ENCODE measurements at places on chromosomes 16 and 17. TPM values are rescaled to one million over a fixed set of nuclear protein-coding genes. Genes with fewer than 3 reads are reported as not detected.

Gene TEDC2
- 0.85 TPM for total RNA-seq

Gene MSL1
- total RNA-seq = 23.9 TPM

Gene ZSCAN32
- total RNA-seq = 17.1 TPM

Gene TMEM100
- total RNA-seq = not detected

Gene CTU2
- total RNA-seq = 18.8 TPM

Gene SLFN5
- total RNA-seq = 64.6 TPM

Gene POLG2
- 12.6 TPM for total RNA-seq

Gene HBA2
- total RNA-seq = not detected

Gene SMIM22
- total RNA-seq = 5.5 TPM

Gene ODAD4
- total RNA-seq = 0.72 TPM

Gene KANSL1
- 73.1 TPM for total RNA-seq

Gene ACSM3
- 2.4 TPM for total RNA-seq

Gene INCA1
- 0.21 TPM for total RNA-seq

Gene ARHGAP23
- 21.9 TPM for total RNA-seq

Gene COPZ2
- 4.8 TPM for total RNA-seq

Gene GNG13
- total RNA-seq = not detected

Gene NOXO1
- total RNA-seq = 1.2 TPM

Gene LRRC46
- not detected for total RNA-seq

Gene ITPRIPL2
- total RNA-seq = 27.5 TPM

Gene CYB5B
- 71.0 TPM for total RNA-seq

Gene PYDC1
- total RNA-seq = not detected

Gene CDH13
- total RNA-seq = 41.9 TPM

Gene FBXW10
- 0.21 TPM for total RNA-seq

Gene VPS4A
- total RNA-seq = 45.5 TPM

Gene JUP
- total RNA-seq = 732 TPM

Gene KRT35
- not detected for total RNA-seq

Gene DPEP3
- total RNA-seq = not detected

Gene FA2H
- total RNA-seq = 1.9 TPM

Gene GPATCH8
- 7.5 TPM for total RNA-seq

Gene RND2
- total RNA-seq = not detected

Gene BIRC5
- 4.8 TPM for total RNA-seq

Gene POLR3K
- total RNA-seq = 3.6 TPM

Gene EMP2
- 37.7 TPM for total RNA-seq

Gene CALB2
- 2.1 TPM for total RNA-seq

Gene EFCAB13
- 7.5 TPM for total RNA-seq

Gene ERI2
- 88.0 TPM for total RNA-seq

Gene IL17C
- total RNA-seq = 2.2 TPM

Gene USP43
- 17.6 TPM for total RNA-seq

Gene CRYM
- 0.64 TPM for total RNA-seq

Gene SGCA
- total RNA-seq = not detected

Gene SHISA9
- total RNA-seq = under 0.01 TPM

Gene RNF222
- 0.43 TPM for total RNA-seq

Gene MYOCD
- total RNA-seq = under 0.01 TPM

Gene MT1M
- 12.5 TPM for total RNA-seq
